ENCODE measurements at places on chromosomes 12 and 14.

- DNase-seq: no peak
Observed at GRCh38 chr14:65141523-65141922, 39.2 kb upstream of the MAX start.

DNA sequence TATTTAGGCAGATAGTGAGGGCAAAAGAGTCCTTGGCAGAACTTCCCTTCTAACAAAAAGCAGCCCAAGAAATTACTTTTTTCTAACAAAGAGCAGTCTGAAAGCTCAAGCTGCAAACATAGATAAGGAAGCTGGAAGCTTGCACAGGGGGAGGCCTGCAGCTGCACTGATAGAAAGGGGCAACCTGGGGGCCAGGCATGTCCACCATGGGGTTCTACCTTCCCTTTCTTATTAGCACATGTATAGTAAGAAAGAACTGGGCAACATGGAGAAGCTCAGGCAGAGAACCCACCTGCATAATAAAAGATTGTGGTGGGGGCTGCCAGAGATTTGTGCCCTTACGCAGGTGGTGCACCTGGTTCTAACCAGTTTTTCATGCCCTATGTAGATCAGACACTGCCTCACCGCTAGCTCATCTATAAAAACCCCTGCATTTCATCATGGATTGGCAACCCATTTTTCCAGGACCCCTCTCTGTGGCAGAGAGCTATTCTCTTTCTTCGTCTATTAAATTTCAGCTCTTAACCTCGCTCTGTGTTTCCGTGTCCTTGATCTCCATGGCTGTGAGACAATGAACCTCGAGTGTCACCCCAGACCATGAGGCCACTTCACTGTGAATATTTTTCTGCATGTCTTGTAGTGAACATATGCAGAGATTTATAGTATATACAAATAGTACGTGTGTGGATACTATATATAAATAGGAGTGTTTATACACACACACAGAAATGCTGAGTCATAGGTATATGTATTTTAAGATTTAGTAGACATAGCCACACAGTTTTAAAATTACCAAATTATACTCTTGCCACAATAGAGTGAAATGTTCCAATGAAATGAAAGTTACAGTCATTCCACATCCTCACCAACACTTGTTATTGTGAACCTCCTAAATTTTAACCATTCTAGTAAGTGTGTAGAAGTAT lies 53.0 kb downstream of the PEX5 start:
- no peak for DNase-seq

DNA sequence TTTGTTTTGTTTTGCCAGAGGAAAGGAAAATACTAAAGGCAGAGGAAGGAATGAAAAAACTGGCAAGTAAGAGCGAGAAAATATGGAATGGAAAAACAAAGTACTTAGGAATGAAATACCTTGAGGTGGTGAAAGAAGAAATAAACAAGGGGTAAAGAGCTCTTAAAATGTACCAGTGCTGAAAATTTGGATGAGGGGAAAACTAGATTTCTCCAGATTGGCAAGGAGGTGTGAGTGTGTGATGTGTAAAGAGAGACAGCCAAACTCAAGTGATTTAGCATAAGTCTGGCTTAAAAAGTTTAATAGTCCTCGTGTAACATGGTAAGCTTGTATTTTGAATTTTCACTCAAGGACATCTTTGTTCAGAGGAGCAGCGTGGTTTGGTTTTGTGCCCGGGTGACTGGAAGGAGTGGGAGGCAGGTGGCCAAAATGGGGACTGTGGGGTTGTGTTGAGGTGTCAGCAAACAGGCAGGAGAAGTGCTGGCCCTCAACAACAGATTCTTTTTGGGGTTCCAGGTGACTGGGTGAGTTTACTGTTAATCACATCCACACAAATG lies 102.7 kb downstream of the DACT1 start:
- no peak for DNase-seq

- no peak for DNase-seq
Observed at GRCh38 chr14:49456589-49456988, 129.6 kb downstream of the RPS29 start.

DNA sequence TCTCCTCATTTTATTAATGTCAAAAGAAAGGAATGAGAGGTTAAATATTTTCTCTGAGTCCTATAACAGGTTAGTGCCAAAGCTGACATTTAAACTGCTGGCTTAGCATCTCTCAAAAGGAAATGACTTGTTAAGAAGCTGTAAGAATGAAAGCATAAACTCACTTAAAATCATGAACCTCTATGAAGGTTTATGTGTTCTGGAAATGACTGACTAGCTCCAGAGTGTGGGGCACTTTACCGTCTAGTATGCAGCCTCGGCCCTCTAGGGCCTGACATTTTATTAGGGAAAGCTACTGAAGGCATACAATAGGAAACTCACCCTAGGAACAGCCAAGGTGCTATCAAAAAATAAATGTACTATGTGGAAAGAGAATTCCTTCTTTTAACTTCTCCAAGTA lies 35.1 kb downstream of the SPX start:
- no peak for DNase-seq

- no peak for DNase-seq
Observed at GRCh38 chr12:31966558-31967205, 7.5 kb downstream of the RESF1 start.

DNA sequence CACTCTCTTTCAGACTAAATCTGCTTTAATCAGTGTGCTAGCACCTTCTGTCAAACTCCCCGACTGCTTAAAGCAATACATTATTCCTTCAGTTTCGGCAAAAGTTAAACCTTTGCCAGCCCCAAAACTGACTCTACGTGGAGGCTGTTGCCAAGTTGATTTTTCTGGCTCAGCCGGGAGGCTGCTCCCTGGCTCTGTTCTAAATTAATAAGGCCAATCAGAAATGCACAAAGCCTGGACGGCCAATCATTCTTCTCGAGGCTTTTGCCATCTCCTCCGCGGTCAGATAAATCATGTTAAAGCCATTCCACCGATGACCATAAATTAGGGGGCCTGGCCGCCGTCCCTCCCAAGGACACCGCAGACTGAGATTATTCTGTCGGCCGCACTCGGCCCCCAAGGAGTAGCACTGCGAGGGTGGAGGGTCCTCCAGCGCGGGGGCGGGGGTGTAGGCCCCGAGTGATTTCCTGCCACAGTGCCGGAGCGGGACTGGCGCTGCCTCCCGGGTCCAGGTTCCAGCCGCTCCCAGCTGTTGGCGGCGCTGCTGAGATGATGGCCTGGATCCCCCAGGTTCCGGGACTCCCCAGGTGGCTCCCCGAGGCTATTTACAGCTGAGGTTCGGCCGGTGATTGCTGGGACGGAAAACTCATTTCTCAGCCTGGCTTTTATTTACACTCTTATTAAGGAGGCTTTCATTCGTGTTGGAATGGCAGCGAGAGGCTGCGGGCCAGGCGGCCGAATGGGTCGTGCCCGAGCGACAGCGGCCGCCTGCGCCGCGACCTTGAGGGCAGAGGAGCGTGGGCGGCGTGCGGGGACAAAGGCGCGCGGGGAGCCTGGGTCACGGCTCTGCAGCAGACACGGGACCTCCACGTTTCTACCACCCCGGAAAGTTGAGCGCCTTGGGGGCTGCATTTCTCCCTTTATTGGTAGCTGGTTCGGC lies 165.1 kb downstream of the MON2 start:
- DNase-seq: no peak

- no peak for DNase-seq
Observed at GRCh38 chr14:96452684-96453083, 49.5 kb upstream of the PAPOLA start.

DNA sequence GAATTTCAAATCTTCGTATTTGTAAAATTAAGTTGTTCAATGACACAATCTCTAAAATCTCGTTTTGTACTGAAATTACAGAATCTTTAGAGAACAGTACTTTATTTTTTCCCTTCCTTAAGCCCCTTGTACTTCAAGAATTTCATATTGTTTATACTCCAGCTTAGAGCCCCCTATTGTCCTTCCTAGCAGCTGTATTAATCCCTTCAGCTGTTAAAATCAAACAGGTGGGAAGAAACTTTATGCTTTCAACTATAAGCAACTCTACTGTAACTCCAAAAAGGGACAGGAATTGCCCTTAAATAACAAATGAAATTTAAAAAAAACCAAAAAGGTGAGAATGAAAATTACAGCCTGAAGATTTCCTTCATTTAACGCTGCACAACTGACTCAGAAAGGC lies 1.7 kb downstream of the NACA start:
- DNase-seq: no peak

DNA sequence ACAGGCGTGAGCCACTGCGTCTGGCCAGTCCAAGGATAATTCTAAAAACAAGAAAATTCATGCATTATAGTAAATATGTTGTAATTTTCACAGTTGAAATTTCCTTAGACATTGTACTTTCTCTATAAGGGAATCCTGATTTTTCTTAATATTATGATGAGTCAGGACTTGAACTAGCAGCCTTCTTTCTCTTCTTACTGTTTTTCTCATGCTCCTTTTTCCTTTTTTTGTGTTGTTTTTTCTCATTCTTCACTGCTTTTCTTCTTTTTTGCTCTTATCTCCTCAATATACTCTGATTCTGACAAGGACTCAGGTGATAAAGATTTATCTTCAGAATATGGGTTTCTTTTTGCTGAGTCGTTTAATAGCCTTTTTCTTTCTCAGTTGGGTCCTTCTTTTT lies 117.7 kb downstream of the LMNTD1 start:
- DNase-seq: no peak

DNA sequence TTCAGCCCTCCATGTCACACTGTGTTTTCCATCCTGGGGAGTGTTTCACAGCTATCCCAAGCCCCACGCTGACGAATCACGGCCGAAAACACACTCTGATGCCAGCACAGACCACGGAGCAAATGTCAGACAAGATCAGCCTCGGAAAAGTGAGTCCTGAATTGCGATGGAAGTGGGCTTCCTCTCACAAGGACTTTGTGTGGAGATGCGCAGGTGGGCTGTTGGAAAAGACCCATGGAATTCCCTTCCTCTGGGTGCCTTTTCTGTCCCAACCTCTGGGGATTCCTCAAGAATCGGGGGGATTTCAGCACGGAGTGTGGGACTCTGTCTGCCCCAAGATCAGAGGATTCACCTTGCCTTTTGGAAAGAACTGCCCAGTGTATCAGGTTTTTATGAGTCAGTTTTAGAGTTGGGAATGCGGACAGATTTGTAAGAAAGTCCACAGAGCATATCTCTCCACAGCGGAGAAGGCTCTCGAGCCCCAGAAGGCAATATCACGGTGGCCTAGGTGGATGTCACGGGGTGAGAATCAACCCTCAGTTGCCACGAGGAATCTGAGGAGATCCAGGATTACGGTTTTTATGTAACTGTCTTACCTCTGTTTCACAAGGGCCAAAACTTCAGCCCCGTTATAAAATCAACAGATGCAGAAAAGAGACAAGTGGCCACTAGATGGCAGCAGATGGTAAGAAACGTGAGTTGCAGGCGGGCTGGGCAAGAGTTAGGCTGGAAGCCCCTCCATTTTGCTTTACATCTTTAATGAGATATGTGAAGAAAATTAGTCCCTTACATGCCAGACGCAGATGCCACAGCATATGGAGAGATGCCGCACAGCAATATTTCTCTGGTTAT lies 201.9 kb downstream of the DAD1 start:
- peak; percentile 35 for DNase-seq

- no peak for DNase-seq
Observed at GRCh38 chr12:96452261-96452922, 37.0 kb upstream of the CFAP54 start.

- no peak for DNase-seq
Observed at GRCh38 chr14:48747561-48748089, 838.6 kb downstream of the RPS29 start.

GRCh38 chr12:15932971-15933370 lies 21.8 kb downstream of the DERA start:
- no peak for DNase-seq

GRCh38 chr14:44271006-44271405 lies 236.1 kb downstream of the FSCB start:
- DNase-seq: no peak

DNA sequence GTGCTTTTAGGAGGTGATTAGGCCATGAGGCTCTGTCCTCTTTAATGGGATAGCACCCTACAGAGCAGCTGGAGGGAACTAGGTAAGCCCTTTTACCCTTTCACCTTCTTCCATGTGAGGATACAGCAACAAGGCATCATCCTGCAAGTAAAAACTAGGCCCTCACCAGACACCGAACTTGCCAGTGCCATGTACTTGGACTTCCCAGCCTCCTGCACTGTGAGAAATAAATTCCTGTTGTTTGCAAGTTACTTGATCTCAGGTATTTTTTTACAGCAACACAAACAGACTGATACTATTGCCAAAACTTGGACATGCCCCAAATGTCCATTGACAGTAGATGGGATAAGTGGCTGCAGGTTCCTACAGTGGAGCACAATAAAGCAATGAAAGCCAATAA lies 85.8 kb upstream of the MAP1LC3B2 start:
- no peak for DNase-seq

DNA sequence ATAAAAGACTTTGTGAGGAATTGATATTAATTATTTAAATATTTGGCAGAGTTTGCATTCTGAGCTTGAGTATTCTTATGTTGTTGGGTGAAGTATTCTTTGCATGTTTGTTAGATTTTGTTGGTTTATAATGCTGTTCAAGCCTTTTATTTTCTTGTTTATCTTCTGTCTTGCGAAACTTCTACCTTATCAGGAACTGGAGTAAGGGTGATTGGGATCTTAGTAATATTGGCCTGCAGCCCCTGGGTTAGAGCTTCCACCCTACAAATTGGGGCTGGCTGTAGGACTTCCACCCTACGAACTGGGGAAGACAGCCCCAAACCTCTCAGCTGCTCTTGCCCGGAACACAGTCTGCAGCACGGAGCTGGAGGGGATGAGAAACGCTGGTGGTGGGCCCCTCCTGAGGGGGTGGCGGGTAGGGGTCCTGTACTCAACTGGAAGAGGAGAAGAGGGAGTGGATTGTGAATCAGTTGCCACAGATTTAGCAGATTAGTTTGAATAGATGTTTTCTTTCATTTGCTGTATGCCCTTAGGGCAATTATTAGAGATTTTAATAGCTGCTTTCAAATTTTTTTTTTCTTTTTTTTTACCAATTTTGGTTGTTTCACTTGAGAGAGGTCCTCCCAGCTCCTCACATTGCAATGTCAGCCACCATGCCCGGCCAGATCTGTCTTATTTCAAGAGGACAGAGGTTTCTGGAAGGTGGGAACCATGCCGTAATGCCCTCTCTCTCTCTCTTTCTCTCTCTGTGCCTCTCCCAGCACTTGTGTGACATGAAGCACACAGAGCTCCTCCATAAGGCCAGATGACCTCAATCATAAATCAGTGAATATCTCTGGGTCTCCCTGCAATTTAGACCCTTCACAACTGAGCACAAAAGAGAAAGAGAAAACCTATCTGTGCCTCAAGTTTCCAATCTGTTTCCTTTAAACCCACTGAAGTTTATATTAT lies 123.4 kb downstream of the DICER1 start:
- DNase-seq: no peak

- no peak for DNase-seq
Observed at GRCh38 chr14:32940711-32941667, 2.3 kb downstream of the NPAS3 start.

- DNase-seq: no peak
Observed at GRCh38 chr14:100746326-100746725, 19.6 kb downstream of the DLK1 start.

DNA sequence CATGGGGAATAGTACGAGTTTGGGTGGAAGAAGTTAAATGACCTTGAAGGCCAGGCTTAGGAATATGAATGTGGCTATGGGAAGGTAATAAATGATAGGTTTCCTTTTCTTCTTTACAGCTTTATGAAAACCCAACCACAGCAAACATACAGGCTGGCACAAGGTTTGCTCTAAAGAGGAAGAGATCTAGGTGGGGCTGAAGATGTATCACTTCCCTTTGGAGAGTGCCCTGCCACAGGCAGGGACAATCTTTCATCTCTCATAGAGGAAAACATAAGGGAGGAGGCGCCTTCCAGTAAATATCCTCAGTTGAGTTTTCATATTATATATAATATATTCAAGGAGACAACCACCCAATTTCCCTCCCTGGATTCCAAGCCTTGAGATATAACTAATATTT lies 72.9 kb upstream of the FRMD6 start:
- no peak for DNase-seq
